Activated CD4-positive, alpha-beta memory T cell treated with anti-CD3 and anti-CD28 coated beads, Interleukin-2, amount 10 ng/mL, durations not matched to agents 7 days and 5 days (primary cell): ENCODE measurements at places on chromosomes 3 and 15. TPM values are rescaled to one million over a fixed set of nuclear protein-coding genes. Genes with fewer than 3 reads are reported as not detected.

CFAP44 gene
- total RNA-seq = 3.3 TPM

DNA sequence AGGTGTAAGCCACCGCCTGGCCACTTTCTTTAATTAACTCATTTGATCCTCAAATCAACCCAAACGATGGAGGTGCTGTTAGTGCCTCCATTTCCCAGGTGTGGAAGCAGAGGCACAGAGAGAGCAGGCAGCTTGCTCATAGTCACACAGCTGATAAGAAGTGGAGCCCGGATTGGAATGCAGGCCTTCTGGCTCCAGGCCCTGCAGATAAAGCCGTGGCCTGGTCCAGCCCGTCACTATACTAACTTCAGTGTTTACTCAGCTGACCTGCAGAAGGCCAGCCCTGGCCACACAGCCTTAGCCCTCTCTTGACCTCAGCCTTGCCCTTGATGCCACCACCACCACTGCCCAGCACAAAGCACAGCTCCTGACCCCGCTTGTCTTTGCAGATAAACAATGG, 116.7 kb downstream of the NUP210 start:
- H3K27ac ChIP-seq = no peak overlapping the region
- H3K36me3 ChIP-seq = peaks cover under 1% of the 10 kb centered on the region
- H3K27me3 ChIP-seq = peaks cover 6% of the 10 kb centered on the region
- DNase-seq = no peak
- no peak overlapping the region for H3K4me3 ChIP-seq

ANKRD34C gene
- total RNA-seq = not detected

NLGN1 gene
- not detected for total RNA-seq

RETNLB gene
- total RNA-seq = not detected

PCSK6 gene
- 0.58 TPM for total RNA-seq
